ENCODE measurements at places on chromosomes 5 and 9.

GRCh38 chr5:125033602-125034001, 287.2 kb upstream of the ZNF608 start:
- no peaks in the 10 kb centered on the region for H3K4me1 ChIP-seq
- DNase-seq, result no peak
- no peaks in the 10 kb centered on the region for H3K27me3 ChIP-seq
- no peaks in the 10 kb centered on the region for H3K36me3 ChIP-seq

DNA sequence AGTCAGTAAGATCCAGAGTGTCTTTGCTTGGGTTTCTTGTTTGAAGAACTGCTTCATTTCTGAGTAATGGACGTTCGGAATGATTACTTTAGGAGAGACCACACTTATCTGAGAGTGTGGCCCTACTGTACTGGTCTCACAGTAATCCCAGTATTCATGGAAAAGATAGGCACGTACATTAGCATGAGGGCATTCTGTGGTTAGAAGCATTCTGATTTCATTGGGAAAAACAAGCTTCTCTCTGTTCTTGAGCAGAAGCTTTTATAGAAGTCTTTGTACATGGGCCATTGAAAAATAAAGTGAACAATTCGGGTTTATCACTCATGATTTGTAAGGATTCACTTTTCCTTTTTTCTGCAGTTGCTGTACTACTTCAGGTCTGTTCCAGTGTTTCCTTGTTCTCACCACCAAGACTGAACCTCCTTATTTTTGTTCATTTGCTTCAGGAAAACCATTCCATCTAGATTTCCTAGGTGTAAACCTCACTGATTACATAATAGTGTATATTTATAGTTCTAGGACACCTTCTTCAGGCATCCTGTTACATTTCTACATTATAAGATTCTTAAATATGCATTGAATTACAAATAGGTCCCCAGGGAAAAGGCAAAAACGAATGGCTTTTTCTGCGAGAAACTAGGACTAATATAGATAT, 10.1 kb downstream of the TGFBR1 start:
- no peaks in the 10 kb centered on the region for H3K36me3 ChIP-seq
- no peak overlapping the region for H3K27ac ChIP-seq
- no peaks in the 10 kb centered on the region for H3K27me3 ChIP-seq
- no peak overlapping the region for H3K4me3 ChIP-seq

GRCh38 chr5:93357686-93358085, 223.3 kb downstream of the NR2F1-AS1 start:
- no peaks in the 10 kb centered on the region for H3K4me1 ChIP-seq
- no peaks in the 10 kb centered on the region for H3K27me3 ChIP-seq
- DNase-seq, result no peak
- no peak overlapping the region for H3K4me3 ChIP-seq
- no peaks in the 10 kb centered on the region for H3K36me3 ChIP-seq
- no peak overlapping the region for H3K27ac ChIP-seq

DNA sequence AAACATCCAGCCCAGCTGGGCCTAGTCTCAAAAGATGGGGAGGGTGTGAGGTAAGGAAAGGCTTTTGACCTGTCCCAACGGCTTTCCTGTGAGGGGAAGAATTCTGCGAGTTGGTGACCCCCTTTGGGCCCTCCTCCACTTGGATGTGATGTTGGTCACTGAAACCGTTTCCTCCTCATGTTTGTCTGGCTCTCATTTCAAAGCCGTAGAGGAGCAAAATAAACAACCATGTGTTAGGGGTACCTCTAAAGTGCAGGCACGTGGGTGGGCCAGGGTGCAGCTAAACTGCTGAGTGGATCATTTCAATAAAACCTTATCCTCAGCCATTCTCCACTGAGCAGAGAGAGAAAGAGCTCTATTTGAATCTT, 84.3 kb upstream of the MELK start:
- peak overlapping the region; percentile 90 for H3K27ac ChIP-seq
- peak overlapping the region; percentile 30 for H3K4me3 ChIP-seq
- DNase-seq, result no peak

DNA sequence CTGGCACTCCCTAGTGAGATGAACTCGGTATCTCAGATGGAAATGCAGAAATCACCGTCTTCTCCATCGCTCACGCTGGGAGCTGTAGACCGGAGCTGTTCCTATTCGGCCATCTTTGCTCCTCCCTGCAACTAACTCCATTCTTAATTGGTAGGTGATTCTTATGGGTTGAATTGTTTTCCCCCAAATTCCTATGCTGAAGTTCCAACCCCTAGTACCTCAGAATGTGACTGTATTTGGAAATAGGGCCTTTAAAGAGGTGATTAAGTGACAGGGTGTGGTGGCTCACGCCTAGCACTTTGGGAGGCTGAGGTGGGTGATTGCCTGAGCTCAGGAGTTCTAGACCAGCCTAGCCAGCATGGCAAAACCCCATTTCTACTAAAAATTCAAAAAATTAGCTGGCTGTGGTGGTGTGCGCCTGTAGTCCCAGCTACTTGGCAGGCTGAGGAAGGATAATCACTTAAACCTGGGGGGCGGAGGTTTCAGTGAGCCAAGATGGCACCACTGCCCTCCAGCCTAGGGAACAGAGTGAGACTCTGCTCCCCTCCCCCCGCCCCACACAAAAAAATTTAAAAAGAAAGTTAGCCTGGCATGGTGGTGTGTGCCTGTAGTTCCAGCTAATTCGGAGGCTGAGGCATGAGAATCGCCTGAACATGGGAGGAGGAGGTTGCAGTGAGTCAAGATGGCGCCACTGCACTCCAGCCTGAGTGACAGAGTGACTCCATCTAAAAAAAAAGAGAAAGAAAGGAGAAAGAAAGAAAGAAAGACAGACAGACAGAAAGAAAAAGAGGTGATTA, 25.2 kb upstream of the FOCAD start:
- H3K4me3 ChIP-seq, result peak overlapping the region; percentile 56
- DNase-seq, result no peak
- H3K4me1 ChIP-seq, result no peaks in the 10 kb centered on the region
- no peaks in the 10 kb centered on the region for H3K27me3 ChIP-seq
- H3K27ac ChIP-seq, result peak overlapping the region; percentile 63
- no peaks in the 10 kb centered on the region for H3K36me3 ChIP-seq

DNA sequence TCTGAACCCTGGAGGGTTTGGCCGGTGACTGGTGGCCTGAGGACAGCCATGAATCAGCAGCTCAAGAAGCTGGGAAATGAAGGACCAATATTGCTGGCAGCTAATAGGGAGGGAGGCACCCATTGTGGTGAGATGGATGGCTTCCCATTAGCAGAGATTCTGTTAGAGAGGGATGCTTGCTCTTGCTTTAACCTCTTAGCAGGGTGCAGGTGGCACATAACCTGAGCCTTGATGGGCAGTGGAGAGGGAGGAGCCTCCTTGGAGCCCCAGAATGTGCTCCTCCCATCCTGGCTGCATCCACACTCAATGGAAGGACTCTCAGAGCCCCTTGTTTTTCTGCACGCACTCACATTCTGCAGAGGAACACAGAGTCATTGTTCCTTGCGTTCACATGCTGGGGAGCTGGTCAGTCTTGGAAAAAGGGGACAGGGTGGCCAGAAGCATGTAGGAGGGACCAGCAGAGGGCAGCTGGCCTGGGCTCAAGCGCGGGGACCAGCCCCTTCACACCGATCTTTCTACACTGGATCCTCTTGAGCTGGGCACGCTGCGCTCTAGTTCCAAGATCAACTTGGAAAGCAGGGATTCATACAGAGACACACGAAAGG, 161.8 kb downstream of the MED10 start:
- H3K36me3 ChIP-seq, result no peaks in the 10 kb centered on the region
- H3K27ac ChIP-seq, result no peak overlapping the region
- no peak for DNase-seq
- no peaks in the 10 kb centered on the region for H3K4me1 ChIP-seq
- no peak overlapping the region for H3K4me3 ChIP-seq

DNA sequence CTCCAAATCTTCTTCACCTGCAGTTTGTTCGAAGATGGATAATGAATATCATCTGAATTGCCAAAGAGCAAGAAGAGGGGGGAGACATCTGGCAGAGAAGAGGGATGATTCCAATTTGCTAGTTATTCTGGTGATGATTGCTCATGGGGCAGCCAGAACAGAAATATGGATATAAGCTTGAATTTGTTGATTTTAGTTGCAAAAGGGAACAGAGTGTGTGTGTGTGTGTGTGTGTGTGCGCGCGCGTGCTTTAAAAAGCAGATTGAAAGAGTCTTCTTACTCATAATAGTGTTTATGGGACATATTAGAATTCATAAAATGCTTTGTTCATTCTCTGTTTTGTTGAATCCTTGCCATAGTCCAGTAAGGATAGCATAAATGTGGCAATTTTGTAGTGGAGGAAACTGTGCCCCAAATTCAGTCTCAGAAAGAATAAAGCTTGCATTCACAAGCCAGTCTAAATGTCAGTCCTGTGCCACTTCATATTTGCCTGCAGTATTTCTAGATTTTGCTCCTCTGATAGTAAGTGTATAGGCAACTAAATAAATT, 436.3 kb upstream of the KLF4 start:
- H3K4me3 ChIP-seq, result no peak overlapping the region
- H3K27me3 ChIP-seq, result no peaks in the 10 kb centered on the region
- no peaks in the 10 kb centered on the region for H3K4me1 ChIP-seq
- no peak overlapping the region for H3K27ac ChIP-seq
- no peak for DNase-seq
- H3K36me3 ChIP-seq, result no peaks in the 10 kb centered on the region

DNA sequence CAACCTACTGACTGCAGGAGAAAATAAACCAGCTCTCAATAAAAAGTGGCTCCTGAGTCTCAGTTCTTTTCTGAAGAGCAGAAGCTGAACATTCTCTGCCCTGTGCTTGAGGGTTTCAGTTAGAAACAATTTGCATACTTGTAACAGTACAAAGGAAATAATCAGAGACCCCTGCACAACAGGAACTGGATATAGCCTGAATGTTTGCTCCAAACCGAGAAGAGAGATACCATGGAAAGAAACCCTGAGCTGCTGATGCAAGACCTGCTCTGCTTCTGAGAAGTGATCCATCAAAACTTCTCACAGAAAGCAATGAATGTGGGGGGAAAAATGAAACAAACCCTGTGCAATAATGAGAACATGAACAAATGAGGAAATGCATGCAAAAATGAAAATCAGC, 592.9 kb downstream of the SEMA5A start:
- DNase-seq, result no peak
- no peaks in the 10 kb centered on the region for H3K4me1 ChIP-seq

- no peaks in the 10 kb centered on the region for H3K27me3 ChIP-seq
- peaks cover 10% of the 10 kb centered on the region for H3K36me3 ChIP-seq
- no peak overlapping the region for H3K27ac ChIP-seq
- H3K4me3 ChIP-seq, result no peak overlapping the region
Observed at GRCh38 chr5:90399251-90399650, 10.3 kb downstream of the CETN3 start.

DNA sequence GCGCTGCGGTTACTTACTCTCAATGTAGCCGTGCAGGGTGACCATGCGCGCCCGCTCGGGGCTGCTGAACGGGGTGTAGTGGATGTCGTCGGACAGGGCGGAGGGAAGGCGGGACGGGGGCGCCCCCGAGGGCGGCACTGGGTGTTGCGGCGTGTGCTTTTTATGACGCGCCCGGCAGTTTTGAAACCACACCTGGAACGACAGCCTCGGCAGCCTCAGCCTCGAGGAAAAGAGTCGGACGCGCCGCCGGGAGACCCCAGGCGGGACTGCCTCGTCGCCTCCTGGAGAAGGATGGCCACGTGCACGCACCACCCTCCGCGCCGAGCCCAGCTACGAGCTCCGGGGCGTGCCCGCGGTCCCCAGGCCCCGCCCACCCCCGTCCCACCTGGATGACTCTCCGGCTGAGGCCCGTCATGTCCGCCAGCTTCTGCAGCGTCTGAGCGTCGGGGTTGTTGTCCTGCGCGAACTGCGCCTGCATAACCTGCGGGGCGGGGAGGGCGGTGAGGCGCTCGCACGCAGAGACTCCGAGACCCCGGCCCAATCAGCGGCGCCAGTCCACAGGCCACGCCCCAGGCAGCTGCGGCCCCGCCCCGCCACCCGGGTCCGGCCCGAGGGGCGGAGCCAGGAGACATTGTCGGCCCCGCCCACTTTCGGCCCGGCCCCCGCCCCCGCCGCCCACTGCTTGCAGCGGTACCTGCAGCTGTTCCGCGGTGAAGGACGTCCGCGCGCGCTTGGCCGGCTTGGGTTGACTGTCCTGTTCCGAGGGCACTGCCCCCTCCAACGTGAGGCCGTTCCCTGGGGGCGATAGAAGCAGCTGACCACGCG, 15.0 kb downstream of the LHX6 start:
- no peak overlapping the region for H3K27ac ChIP-seq
- peak; percentile 90 for DNase-seq
- H3K27me3 ChIP-seq, result peaks cover 10% of the 10 kb centered on the region
- peaks cover 15% of the 10 kb centered on the region for H3K4me1 ChIP-seq

- no peaks in the 10 kb centered on the region for H3K27me3 ChIP-seq
- peak; percentile 20 for DNase-seq
- H3K4me3 ChIP-seq, result no peak overlapping the region
- H3K36me3 ChIP-seq, result no peaks in the 10 kb centered on the region
Observed at GRCh38 chr5:12125895-12126294, 221.6 kb upstream of the CTNND2 start.

GRCh38 chr9:81417299-81417675, 272.1 kb downstream of the TLE1 start:
- H3K4me1 ChIP-seq, result peaks cover 9% of the 10 kb centered on the region
- no peak overlapping the region for H3K4me3 ChIP-seq
- no peak overlapping the region for H3K27ac ChIP-seq

DNA sequence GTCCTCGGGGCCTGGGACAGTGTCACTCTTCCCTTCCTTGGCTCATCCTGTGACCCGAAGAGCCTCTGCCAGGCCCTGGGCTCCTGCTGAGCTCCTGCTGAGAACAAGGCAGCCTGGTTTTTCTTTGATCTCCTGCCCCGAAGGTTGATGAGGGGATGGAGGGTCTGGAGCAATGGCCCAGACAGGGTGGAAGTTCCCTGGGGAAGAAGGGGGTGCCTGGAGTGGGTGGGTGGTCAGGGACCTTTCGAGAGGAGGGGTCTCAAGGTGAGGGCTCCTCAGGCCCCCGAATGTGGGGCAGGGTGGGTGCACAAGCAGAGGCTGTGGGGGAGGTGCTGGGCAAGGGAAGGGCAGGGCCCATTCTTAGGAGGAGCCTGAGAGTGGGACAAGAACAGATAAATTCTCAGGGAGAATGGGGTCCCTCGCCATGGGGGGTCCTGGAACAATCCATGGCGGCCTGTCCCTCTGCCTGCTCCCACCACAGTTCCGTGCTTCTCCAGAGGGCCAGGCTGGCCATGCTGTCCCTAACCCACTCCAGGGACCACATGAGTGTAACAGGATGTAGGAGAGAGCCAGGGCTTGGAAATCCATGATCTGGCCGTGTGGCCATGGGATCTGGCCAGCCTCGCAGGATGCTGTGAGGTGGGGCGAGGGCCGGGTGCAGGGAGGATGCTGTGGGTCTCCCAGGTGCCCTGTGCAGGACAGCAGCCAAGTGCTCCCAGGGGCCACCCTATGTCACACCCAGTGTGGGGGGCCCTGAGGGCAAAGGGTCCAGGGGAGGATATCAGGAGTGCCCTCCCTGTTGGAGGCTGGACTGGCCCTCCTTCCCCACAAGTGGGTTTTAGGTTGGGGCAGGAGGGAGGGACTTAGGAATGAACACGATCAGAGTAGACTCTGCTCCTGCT, 128.5 kb upstream of the LPCAT1 start:
- H3K36me3 ChIP-seq, result no peaks in the 10 kb centered on the region
- H3K27ac ChIP-seq, result no peak overlapping the region
- H3K4me3 ChIP-seq, result no peak overlapping the region
- peaks cover 23% of the 10 kb centered on the region for H3K27me3 ChIP-seq
- peaks cover 13% of the 10 kb centered on the region for H3K4me1 ChIP-seq

GRCh38 chr5:83512061-83512745, 40.7 kb downstream of the VCAN start:
- DNase-seq, result no peak
- no peaks in the 10 kb centered on the region for H3K27me3 ChIP-seq
- no peak overlapping the region for H3K4me3 ChIP-seq
- H3K27ac ChIP-seq, result no peak overlapping the region
- no peaks in the 10 kb centered on the region for H3K36me3 ChIP-seq

GRCh38 chr5:122954719-122955118, 81.8 kb downstream of the PPIC start:
- H3K4me1 ChIP-seq, result no peaks in the 10 kb centered on the region
- no peak overlapping the region for H3K4me3 ChIP-seq
- no peaks in the 10 kb centered on the region for H3K36me3 ChIP-seq
- H3K27me3 ChIP-seq, result no peaks in the 10 kb centered on the region
- DNase-seq, result no peak
